Tibial nerve (tissue), 4 donors: ENCODE measurements at places on chromosomes 1 and 21. TPM values are rescaled to one million over a fixed set of nuclear protein-coding genes. Genes with fewer than 3 reads are reported as not detected.

- no peak for DNase-seq
- no peak overlapping the region for H3K4me3 ChIP-seq
- no peaks in the 10 kb centered on the region for H3K4me1 ChIP-seq
- no peaks in the 10 kb centered on the region for H3K36me3 ChIP-seq
- H3K27ac ChIP-seq = no peak overlapping the region
Observed at GRCh38 chr1:12215118-12215961, 14.5 kb upstream of the VPS13D start.

DNA sequence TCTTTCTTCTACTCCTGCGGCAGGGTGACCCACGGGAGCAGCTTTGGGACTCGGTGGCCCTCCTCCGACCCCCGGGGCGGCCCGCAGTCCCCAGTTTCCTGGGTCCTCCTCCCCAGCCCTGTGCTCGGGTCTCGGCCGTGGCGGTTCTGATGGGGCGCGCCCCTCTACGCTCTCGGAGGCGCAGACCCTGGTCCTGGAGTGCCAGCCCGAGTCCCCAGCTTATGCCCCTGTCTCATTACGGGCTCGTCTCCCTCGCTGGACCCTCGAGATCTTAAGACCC is 430 bp downstream of the BTG2 start:
- peak overlapping the region; percentile 99 for H3K27ac ChIP-seq
- peaks cover 6% of the 10 kb centered on the region for H3K36me3 ChIP-seq
- no peak for DNase-seq
- no peaks in the 10 kb centered on the region for H3K27me3 ChIP-seq
- H3K4me1 ChIP-seq = peaks cover 27% of the 10 kb centered on the region
- H3K4me3 ChIP-seq = peak overlapping the region; percentile 99

DNA sequence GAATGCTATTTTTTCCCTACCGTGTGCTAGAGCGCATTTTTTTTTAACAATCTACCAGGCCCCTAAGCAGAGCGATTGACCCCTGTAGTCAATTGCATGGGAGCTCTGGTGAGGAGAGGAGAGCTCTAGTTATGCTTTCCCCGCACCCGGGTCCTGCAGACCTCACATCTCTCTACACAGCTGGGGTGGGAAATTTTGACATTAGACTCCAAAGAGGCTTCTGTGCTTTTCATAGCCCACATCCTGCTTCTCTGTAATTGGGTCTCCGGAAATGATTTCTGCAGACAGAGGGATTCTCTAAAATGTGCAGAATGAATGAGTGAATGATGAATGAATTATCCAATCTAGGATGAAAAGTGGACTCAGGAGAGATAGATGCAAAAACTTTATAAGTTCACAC is 41.5 kb upstream of the DUSP10 start:
- no peak overlapping the region for H3K4me3 ChIP-seq
- DNase-seq = no peak
- no peaks in the 10 kb centered on the region for H3K27me3 ChIP-seq

GRCh38 chr1:181079382-181079781 is 9.1 kb upstream of the IER5 start:
- H3K36me3 ChIP-seq = no peaks in the 10 kb centered on the region
- H3K4me1 ChIP-seq = no peaks in the 10 kb centered on the region
- no peak overlapping the region for H3K27ac ChIP-seq

Gene OR2T35
- not detected for total RNA-seq

Gene S1PR1
- 101 TPM for total RNA-seq

Gene CACHD1
- 15.9 TPM for total RNA-seq

Gene PRMT2
- total RNA-seq = 132 TPM
